Ascending aorta (tissue), 2 donors: ENCODE measurements at places on chromosomes 16 and 17. TPM values are rescaled to one million over a fixed set of nuclear protein-coding genes. Genes with fewer than 3 reads are reported as not detected.
A peak's percentile ranks its signal among the peaks of the same experiment; 100 is the strongest.

GRCh38 chr16:54937671-54938211 lies 7.1 kb downstream of the IRX5 start:
- H3K36me3 ChIP-seq: peaks cover 3% of the 10 kb centered on the region
- no peaks in the 10 kb centered on the region for H3K27me3 ChIP-seq
- DNase-seq: no peak
- H3K4me1 ChIP-seq: peaks cover 12% of the 10 kb centered on the region

Gene TBC1D3I
- total RNA-seq: not detected

Gene CACNG4
- not detected for total RNA-seq

DNA sequence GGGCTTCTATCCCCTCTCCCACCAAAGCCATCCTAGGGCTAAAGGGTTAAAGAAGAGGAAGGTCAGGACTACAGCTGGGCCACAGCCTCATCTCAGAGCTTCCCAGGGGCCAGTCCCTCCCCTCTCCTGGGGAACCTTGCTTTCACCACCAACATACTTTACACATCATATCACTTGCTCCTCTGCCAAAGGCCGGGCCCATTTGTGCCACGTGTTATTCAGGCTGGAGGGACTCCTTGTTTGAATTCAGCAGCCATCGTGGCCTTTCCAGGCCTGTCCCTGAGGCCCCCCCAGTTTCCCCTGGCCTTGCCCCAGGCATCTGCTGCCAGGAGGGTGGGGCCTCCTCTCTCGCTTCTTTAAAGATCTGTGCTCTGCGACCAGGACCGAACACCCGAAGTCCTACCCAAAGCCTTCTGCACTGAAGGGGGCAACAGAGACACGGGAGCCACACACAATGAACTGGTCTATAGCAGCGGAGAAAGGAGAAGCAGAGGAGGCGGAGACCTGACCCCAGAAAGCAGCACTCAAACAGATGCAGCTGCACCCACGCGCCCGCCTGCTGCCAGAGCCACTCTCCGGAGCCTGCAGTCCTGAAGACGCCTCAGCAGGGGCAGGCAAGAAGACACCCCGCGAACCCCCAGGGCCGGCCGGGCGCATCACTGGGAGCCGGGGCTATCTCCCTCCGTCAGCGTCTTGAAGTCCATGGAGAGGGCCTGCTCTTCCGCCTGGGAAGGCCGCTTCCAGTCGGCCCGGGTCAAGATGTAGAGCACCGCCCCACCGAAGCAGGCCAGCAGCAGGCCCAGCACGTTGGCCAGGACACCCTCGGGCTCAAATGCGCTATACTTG lies 12.1 kb downstream of the CYB561 start:
- DNase-seq: peak; percentile 56
- H3K4me3 ChIP-seq: peak overlapping the region; percentile 17
- H3K36me3 ChIP-seq: no peaks in the 10 kb centered on the region
- H3K27ac ChIP-seq: peak overlapping the region; percentile 45
- H3K4me1 ChIP-seq: peaks cover 21% of the 10 kb centered on the region
- H3K27me3 ChIP-seq: no peaks in the 10 kb centered on the region

Gene DHRS7C
- total RNA-seq: not detected

Gene GPR142
- not detected for total RNA-seq

GRCh38 chr17:27858621-27859305 lies 34.4 kb downstream of the LYRM9 start:
- DNase-seq: no peak
- no peaks in the 10 kb centered on the region for H3K4me1 ChIP-seq
- no peak overlapping the region for H3K4me3 ChIP-seq

Gene ADAD2
- not detected for total RNA-seq

- no peak for DNase-seq
- H3K27me3 ChIP-seq: no peaks in the 10 kb centered on the region
- H3K4me1 ChIP-seq: no peaks in the 10 kb centered on the region
- no peaks in the 10 kb centered on the region for H3K36me3 ChIP-seq
- H3K4me3 ChIP-seq: no peak overlapping the region
These were observed 243.5 kb upstream of the CCL2 start for GRCh38 chr17:34011599-34011998.

- H3K4me1 ChIP-seq: no peaks in the 10 kb centered on the region
- no peaks in the 10 kb centered on the region for H3K27me3 ChIP-seq
- H3K36me3 ChIP-seq: no peaks in the 10 kb centered on the region
- no peak overlapping the region for H3K27ac ChIP-seq
- no peak overlapping the region for H3K4me3 ChIP-seq
These were observed 46.4 kb downstream of the LDHD start for GRCh38 chr16:75070012-75070841.

DNA sequence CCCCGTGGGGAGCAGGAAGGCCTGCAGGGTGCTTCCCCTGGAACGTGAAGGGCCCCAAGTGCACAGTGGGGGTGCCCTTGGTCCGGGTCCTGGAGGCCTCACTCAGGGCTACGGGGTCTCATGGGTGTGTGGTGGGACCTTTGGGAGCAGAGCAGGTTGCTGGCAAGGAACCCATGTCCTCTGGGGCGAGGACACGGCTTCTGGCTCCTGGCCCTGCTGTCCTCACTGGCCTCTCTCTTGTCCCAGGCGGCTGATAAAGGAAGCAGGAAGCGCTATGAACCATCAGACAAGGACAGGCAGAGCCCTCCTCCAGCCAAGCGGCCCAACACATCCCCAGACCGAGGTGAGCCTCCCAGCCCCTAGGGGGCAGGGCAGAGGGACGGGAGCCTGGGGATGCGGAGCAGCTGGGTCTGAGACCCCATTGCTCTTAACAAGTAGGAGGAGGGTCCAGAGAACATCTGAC lies 9.8 kb upstream of the IL17C start:
- peaks cover 93% of the 10 kb centered on the region for H3K36me3 ChIP-seq
- no peak for DNase-seq
- no peak overlapping the region for H3K27ac ChIP-seq
- H3K4me1 ChIP-seq: no peaks in the 10 kb centered on the region
- no peaks in the 10 kb centered on the region for H3K27me3 ChIP-seq
- no peak overlapping the region for H3K4me3 ChIP-seq

DNA sequence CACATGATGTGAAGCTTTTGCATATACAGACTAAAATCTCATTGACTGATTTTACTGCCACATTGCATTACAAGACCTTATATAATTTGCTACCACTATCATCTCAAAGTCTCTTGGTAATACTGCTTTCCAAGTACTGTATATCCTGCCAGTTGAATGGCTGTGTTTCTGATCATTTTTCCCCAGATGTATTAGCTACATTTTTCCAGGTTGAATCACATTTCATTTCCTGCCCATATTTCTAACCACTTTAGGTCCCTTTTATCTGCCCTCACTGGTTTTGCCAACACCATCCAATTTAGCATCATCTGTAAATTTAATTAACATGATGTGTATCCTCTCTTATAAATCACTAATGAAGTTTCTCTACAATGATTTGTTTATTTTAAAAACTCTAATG lies 365.7 kb upstream of the PMFBP1 start:
- no peaks in the 10 kb centered on the region for H3K36me3 ChIP-seq
- H3K4me3 ChIP-seq: no peak overlapping the region
- H3K27ac ChIP-seq: no peak overlapping the region
- no peaks in the 10 kb centered on the region for H3K4me1 ChIP-seq
- no peaks in the 10 kb centered on the region for H3K27me3 ChIP-seq

Gene G6PC1
- total RNA-seq: not detected

Gene ZSCAN10
- not detected for total RNA-seq
